Activated CD4-positive, alpha-beta T cell treated with anti-CD3 and anti-CD28 coated beads, Interleukin-2, Interleukin-6, amounts not matched to agents 100 ng/mL and 50 ng/mL, durations not matched to agents 16 hours and 8 hours (primary cell): ENCODE measurements at places on chromosomes 2 and 18.

GRCh38 chr2:121875585-121876185 lies 120.2 kb downstream of the TSN start:
- no peak for DNase-seq

DNA sequence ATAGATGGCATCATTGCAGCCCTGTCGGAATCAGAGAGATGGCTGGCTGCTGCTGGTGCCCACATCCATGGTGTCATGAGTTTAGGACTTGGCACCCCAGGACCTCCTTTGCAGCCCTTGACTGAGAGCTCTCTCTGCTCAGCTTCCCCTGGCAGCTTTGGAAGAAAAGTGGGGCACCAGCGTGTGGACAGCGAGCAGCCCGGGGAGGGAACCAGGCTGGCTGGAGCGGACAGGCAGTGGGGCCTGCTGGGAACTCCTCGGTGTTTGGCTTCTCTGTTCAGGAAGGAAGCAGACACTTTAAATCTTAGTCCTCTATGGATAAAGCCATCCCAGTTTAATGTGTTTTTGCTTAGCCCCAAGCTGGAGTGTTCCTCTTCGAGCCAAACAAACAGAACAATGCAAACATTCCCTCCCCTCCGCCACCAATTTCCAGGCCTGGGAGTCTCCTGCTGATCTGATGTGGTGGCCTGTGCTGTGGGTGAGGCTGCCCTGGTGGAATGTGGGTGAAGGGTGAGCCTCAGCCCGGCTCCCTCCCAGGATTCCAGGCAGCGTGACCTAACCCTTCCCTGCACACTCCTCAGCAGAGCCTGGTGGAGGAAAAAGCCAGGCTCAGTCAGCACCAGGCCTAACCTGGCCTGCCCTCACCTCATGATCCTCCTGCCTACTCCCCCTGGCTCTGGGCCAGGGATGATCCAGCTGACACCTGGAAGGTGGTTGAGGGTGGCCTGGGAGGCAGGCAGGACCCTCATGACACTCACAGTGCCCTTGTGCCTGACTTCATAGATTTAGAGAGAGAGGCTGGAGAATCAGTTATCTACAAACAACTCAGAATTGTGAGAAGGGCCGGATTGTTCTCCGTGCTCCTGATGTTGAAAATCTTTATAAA lies 21.6 kb upstream of the ITGB6 start:
- DNase-seq = no peak

DNA sequence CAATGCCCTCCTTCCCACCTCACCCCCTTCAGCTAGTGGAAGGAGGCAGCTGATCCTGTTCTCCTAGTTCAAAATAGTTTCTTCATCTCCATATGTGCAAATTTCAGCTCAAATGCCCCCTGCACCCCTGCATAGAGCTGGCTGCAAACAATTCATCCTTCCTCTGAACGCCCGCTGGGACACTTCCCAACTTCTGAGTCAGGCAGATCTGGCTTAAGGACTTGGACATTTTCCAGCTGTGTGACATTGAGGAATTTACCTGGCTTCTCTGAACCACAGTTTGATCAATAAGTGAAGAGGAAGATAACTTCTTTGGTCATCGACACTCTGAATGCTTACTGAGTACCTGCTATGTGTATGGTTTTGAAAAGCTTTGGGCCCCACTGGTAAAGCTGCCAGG lies 23.5 kb downstream of the PTGR3 start:
- DNase-seq = no peak

DNA sequence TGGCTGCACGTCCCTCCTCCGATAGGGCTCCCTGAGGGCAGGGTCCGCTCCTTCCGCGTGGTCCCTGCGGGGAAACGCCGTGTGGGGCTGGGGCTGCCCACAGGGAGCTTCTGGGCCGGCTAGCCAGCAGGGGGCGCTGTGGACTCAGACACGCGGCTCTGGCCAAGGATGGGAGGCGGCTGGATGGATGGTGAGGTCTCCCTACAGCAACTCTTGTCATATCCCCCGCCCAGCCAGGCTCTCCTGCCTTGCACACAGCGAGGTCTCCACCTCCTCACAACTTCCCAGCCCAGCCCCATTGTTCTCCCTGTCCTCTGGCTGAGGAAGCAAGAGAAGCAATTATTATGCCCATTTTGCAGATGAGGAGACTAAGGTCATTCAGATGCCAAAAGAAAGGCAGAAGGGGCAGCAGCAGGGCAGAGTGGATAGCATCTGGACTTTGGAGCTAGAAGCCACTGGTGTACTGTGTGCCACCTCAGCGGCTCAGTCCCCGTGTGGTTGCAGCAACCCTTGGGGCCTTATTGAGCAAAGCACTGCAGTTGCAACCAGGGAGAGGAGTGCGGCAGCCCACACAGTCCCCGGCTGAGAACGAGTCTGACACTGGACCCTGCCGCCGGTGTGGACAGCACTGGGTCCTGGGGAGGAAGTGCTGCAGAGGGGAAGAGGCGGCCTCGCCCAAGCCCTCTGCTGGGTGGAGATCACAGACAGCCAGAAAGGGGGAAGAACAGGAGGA lies 99.0 kb downstream of the ZFP36L2 start:
- peak; percentile 92 for DNase-seq

- DNase-seq = no peak
These were observed 29.6 kb downstream of the IGFBP5 start for GRCh38 chr2:216665717-216666116.

- DNase-seq = no peak
These were observed 139.5 kb downstream of the METTL4 start for GRCh38 chr18:2431806-2432205.

DNA sequence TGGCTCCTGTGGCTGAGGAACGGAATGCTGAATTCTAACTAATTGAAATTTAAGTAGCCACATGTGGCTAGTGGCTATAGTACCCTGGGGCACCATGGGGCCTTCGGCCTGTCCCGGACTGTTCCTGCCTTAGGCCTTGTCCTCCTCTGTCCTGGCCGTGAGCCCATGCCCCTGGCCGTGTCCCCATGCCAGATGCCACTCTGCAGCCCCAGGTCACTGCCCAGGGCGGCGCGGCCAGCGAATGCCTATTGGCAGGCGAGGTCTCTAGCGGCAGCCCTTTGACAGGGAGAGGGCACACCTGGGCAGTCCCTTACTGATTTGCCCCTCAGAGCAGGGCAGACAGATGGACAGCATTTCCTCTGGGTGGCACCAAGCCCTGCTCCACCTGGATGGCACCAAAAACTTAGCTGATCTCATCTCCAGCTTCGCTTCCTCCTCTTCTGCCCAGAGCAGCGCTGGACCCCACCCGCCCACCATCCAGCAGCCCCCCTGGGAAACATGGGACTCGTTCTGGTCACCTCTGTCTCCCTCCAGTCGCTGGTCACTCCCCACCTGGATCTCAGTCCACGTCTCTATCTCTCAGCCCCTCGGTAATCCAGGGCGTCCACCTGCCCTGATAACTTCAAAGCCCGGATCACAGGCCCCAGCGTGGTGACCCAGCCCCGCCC lies 1.1 kb upstream of the DGKD start:
- no peak for DNase-seq
